ENCODE measurements at places on chromosomes 5 and 9.

DNA sequence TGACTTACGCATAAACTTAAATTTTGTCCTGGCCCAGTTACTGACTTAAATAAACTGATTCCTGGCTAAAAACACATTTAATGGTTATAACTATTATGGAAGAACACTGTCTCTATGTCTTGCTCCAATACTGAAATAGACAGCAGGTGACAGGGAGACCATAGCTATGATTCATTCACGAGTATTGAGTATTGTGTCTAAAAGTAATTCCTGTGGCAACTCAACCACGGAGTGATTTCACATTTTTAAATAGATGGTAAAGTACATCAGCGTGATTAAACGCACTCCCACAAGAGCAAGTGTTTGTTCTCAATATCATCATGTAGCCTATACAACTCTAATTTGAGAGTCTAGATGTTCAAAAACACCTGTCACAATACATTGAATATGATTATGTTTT, 35.9 kb upstream of the PCSK1 start:
- no peak for DNase-seq

DNA sequence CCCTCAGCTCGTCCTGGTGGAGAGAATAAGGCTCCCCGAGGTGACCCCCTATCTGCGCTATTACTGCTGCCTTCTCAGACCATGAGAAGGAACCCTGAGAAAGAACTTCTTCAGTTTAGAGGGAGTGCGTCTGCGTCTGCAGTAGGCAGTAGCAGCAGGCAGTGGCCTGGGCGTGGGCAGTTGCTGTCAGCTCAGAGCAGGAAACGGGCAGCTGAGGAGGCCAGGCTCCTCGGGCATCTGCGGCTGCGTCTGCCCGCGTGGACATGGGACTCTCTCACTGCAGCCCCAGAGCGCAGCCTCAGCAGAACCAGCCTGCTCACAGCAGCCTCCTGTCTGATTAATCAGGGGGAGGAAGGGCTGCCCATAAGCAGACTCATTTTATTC, 49.8 kb upstream of the FCN1 start:
- DNase-seq: no peak

GRCh38 chr5:53469946-53470687, 10.3 kb upstream of the FST start:
- DNase-seq: no peak

- no peak for DNase-seq
Measured at GRCh38 chr5:141910271-141910673, 13.4 kb upstream of the DELE1 start.

DNA sequence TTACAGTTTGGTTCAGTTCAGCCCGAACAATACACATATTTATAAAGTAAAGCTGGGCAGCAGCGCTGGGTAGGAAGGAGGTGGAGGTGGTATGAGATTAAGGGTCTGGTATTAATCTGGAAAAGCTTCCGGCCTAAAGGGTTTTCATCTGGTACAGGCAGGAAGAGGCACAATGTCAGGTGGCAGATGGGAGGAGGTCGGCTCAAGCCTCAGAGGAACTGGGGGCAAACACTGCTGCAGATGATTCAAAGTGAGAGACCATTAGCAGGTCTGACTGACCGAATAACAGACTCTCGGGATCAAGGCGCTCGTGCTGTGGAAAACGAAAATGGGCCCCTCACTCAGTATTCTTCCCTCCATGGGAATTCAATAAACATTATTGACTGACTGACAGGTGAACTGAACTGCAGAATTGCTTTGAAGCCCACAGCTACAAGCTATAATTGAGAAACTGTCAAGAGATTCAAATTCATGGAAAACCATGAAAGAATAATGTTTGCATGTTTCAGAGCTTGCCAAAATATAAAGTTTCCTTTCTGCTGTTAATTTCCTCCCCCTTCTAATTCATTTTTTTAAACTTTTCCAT, 75.3 kb downstream of the TMEM167A start:
- no peak for DNase-seq

DNA sequence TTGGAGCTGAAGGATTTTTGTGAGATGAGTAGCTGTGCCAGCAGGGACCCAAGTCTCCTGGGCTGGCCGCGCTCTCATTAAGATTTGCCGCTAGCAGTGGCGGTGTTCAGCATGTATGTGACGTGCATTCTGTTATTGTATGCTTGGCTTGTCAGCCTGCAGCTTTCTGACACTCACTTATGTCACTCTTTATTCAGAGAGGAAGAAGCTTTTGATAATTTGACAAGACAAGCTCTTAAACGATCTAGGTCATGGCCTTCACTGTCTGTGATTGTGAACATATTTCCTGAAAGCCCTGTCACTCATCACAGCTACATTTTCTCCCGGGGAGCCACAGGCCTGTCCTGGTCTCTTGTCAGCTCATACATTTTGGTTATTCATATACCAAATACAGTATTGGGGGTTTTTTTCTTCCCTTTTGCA, 98.2 kb upstream of the GRHPR start:
- DNase-seq: no peak

All from stimulated activated CD8-positive, alpha-beta memory T cell treated with anti-CD3 and anti-CD28 coated beads, Interleukin-4, amount 100 ng/mL, for 48 hours (primary cell).